ENCODE measurements at places on chromosomes 16 and 17.

GRCh38 chr16:27598220-27598619 lies 48.3 kb downstream of the KATNIP start:
- H3K4me3 ChIP-seq: no peak overlapping the region
- no peak for ATAC-seq
- no peaks in the 10 kb centered on the region for H3K36me3 ChIP-seq
- no peak overlapping the region for H3K27ac ChIP-seq
- no peaks in the 10 kb centered on the region for H3K27me3 ChIP-seq

- ATAC-seq: no peak
- H3K27me3 ChIP-seq: no peaks in the 10 kb centered on the region
- no peaks in the 10 kb centered on the region for H3K36me3 ChIP-seq
- no peak overlapping the region for H3K27ac ChIP-seq
- H3K4me1 ChIP-seq: no peaks in the 10 kb centered on the region
Observed at GRCh38 chr17:61124562-61124961, 275.1 kb upstream of the TBX2 start.

GRCh38 chr17:80943346-80944145 lies 48.1 kb upstream of the CHMP6 start:
- no peaks in the 10 kb centered on the region for H3K27me3 ChIP-seq
- ATAC-seq: no peak
- no peak overlapping the region for H3K27ac ChIP-seq
- no peak overlapping the region for H3K4me3 ChIP-seq

DNA sequence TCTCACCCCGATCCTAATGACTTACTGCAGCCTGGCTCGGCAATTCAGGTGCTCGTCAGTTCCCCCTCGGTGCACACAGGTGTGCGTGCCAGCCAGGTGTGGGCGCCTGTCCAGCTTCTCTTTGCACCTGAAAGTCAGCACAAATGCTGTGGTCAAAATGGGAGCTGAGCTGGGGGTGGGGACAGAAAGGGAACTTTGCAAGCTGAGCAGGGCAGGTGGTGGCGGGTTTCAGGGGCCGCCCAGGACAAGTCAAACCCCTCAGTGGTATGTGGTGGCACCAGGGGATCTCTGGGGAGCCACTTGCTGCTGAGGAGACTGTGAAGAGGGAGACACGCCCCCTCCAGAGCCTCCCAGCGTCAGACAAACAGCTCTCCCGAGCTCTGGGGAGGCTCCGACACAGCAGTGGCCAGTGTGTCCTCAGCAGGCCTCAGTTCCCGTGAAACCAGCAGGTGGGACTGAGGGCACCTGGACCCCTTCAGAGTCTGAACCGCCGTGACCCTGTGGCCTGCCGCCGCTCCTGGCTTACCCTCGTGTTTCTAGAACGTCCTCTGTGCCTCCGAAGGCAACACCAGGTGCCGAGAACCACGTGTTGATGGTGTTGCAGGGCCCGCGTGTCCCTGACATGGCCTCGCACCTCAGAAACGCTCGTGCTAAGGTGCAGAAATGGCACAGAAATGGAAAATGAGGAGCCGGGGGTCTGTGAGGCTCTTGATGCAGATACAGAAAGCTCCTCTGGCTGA lies 233.5 kb upstream of the TNRC6C start:
- peaks cover 4% of the 10 kb centered on the region for H3K4me1 ChIP-seq
- H3K27ac ChIP-seq: no peak overlapping the region
- no peaks in the 10 kb centered on the region for H3K27me3 ChIP-seq
- no peak overlapping the region for H3K4me3 ChIP-seq
- no peaks in the 10 kb centered on the region for H3K36me3 ChIP-seq

- peaks cover 6% of the 10 kb centered on the region for H3K4me1 ChIP-seq
- no peak overlapping the region for H3K27ac ChIP-seq
- H3K4me3 ChIP-seq: no peak overlapping the region
Observed at GRCh38 chr16:70649300-70649699, 2.9 kb downstream of the IL34 start.

- H3K27me3 ChIP-seq: peaks cover 14% of the 10 kb centered on the region
- H3K4me1 ChIP-seq: no peaks in the 10 kb centered on the region
- no peaks in the 10 kb centered on the region for H3K36me3 ChIP-seq
- no peak overlapping the region for H3K4me3 ChIP-seq
- ATAC-seq: no peak
- no peak overlapping the region for H3K27ac ChIP-seq
Observed at GRCh38 chr17:41071606-41072360, 6.1 kb upstream of the KRTAP2-4 start.

DNA sequence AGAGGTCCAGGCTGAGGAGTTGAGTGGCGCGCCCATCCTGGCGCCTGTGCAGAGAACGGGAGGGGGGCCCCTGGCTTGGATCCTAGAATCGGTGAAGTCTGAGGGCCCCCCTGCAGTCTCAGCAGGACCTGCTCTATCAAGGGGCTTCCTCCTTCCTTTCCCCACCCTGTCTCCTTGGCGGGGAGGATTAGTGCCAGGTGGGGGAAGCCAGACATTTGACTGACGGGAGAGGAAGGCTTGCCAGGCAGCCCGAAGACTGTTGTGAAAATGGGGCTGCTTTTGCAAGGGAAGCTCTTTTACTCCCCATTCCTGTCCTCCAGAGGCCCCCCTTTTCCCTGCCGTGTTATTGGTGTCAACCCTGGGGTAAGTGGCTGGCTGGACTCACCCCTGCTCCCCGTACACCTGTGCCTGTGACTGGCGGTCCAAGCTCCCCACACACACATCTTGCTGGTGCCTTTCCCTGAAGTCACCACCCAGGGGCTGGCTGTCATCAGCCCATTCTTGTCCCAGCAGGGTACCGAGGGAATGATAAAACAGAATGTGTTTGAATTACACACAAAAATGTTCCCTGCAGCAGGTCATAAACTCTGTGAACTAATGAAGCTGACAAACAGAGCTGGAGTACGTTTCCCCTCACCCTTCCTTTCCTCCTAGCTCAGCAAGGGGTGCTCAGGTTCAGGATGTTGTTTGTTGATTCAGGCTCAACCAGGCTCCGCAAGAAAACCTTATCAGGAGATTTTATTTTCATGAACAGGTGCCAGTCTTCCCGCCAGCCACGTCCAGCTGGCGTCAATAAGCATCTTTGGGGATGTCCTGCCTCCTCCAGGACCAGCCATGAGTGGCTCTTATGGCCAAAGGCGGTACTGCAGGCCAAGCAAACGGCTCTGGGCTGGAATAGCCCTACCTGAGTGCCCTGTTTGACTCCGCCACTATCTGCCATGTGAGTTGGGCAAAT lies 4.4 kb upstream of the ARMC7 start:
- no peak overlapping the region for H3K27ac ChIP-seq
- ATAC-seq: no peak
- no peaks in the 10 kb centered on the region for H3K36me3 ChIP-seq
- H3K27me3 ChIP-seq: no peaks in the 10 kb centered on the region
- no peak overlapping the region for H3K4me3 ChIP-seq
- peaks cover 3% of the 10 kb centered on the region for H3K4me1 ChIP-seq

DNA sequence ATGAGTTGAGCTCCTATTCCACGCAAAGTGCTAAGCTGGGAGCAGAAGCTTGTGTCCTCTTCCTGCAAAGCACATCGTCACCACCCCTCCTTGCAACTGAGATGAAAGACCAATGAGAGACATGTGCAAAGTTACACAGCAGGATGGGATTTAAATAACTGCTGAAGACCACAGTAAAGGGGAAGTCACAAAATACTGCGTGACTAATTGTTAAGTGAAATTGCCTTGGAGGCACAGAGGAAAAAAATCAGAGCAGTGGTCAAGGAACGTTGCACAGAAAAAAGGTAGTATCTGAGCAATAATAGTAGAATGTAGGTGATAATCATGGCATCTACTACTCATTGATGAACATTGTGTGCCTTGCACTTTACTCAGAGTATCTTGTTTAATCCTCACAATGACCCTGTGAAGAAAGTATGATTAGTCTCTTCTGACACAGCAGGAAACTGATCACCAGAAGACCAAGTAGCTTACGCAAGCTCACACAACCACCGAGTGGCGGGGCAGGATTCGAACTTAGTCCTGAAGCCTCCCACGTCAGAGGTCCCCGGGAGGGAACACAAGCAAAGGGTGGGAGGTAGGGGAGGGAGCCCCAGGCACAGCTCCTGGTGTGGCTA lies 15.4 kb upstream of the MYO18A start:
- H3K27me3 ChIP-seq: peaks cover 11% of the 10 kb centered on the region
- H3K4me1 ChIP-seq: no peaks in the 10 kb centered on the region
- H3K4me3 ChIP-seq: no peak overlapping the region
- H3K36me3 ChIP-seq: no peaks in the 10 kb centered on the region

DNA sequence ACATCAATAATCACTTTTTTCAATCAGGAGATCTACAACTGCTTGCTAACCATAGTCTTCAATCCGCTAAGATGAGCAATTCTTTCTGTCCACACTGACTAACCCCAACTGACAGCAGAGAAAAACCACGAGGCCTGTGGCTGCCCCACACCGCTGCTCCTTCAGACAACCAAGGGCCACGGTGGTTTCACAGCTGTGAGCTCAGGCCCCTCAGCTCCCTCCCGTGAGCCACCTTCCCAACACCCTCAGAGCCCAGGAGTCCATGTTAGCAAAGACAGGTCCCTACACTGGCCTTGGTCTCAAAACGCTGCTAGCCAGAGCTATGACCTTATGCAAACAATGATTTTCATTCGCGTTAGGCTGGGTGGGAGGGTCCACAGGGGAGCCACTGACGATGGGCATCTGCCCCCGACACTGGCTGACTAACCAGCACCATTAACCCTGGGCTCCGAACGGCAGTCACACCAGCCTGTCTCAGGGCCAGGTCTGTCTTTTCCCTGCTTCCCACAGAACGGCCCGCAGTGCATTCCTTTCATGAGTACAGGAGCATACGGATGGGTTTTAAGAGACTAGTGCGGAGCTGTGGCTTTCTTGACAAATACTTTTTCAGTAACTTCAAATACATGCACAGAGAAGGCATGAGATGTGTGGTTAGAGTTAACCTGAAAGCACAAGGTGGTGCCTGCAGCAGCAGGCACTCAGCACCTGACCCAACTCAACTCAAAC lies 67.3 kb downstream of the ANKRD11 start:
- peaks cover 78% of the 10 kb centered on the region for H3K36me3 ChIP-seq
- H3K27ac ChIP-seq: peak overlapping the region; percentile 87
- H3K27me3 ChIP-seq: no peaks in the 10 kb centered on the region
- peaks cover 63% of the 10 kb centered on the region for H3K4me1 ChIP-seq
- H3K4me3 ChIP-seq: peak overlapping the region; percentile 53

DNA sequence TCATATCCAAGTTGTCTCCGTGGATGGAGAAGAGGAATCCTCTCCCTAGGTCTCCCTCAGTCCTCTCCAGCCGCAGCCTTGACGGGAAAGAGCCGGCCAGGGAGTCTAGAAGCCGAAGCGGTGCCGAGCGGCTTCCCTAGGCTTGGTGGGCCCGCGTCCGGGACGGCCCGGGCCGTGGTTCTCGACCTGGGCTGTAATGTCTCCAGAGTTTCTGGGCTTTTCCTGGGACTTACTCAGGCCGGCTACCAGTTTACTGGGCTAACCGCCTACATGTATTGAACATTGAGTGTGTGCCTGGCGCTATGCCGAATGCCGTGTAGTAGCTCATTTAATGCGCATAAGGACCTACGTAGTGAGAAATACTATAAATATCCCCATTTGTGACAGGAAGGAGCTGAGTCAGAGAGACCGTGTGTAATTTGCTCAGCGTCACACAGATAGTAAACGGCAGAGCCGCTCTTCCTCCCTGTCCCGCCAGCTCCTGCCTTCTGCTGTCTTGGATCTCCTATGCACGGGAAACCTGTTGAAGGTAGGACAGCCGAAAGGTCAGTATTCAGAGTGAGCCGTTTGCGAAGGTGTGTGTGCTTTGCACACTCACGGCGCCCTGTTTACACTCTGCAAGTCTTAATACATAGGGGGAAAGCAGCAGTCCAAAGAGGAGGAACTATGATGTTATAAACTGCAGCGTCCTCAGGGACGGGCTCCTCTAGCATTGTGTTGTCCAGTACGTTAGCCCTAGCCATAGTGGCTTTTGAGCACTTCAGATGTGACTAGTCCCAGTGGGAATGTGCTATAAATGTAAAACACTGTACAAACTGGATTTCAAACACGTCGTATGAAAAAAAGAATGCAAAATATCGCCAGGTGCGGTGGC lies 723 bp upstream of the SPAG5 start:
- H3K36me3 ChIP-seq: peaks cover 39% of the 10 kb centered on the region
- peak; percentile 83 for ATAC-seq
- no peaks in the 10 kb centered on the region for H3K27me3 ChIP-seq
- H3K27ac ChIP-seq: peak overlapping the region; percentile 98
- peaks cover 18% of the 10 kb centered on the region for H3K4me1 ChIP-seq
- peak overlapping the region; percentile 100 for H3K4me3 ChIP-seq

DNA sequence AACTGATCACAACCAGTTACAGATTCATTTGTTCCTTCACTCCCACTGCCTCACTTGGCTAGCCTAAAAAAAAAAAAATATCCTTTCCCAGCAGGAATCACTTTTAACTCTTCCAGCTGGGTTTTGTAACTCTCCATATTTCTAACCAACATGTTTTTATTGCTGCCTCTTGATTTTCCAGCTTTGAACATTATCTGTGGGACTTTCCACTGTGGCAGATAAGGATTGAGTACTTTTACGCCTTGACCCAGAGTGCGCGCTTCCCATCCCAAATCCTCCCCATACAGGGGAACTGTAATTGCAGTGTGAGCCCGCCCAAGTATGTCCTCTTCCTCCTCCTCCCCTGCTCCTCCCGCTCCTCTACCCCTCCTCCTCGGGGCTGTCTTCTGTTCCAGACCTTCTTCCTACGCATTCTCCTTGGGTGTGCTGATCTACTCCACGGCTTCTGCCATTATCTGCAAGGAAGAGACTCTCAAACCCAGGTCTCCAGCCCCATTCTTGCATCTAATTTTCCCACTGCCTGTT lies 43.4 kb downstream of the CYB5D2 start:
- peaks cover 4% of the 10 kb centered on the region for H3K4me1 ChIP-seq
- ATAC-seq: no peak
- no peak overlapping the region for H3K4me3 ChIP-seq
- H3K27me3 ChIP-seq: no peaks in the 10 kb centered on the region
- H3K27ac ChIP-seq: no peak overlapping the region
- H3K36me3 ChIP-seq: peaks cover 89% of the 10 kb centered on the region

DNA sequence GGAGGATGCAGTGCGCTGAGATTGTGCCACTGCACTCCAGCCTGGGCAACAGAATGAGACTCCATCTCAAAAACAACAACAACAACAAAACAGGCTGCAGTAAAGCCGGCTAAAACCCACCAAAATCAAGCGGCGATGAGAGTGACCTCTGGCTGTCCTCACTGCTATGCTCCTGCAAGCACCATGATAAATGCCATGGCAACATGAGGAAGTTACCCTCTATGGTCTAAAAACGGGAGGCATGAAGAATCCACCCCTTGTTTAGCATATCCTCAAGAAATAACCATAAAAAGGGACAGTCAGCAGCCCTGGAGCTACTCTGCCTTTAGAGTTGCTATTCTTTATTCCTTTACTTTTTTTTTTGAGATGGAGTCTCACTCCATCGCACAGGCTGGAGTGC lies 8.4 kb upstream of the LGALS3BP start:
- peaks cover 8% of the 10 kb centered on the region for H3K4me1 ChIP-seq
- H3K27ac ChIP-seq: no peak overlapping the region
- H3K36me3 ChIP-seq: peaks cover 41% of the 10 kb centered on the region
- no peaks in the 10 kb centered on the region for H3K27me3 ChIP-seq
- no peak for ATAC-seq

- ATAC-seq: peak; percentile 54
- no peak overlapping the region for H3K27ac ChIP-seq
- H3K4me1 ChIP-seq: peaks cover 19% of the 10 kb centered on the region
- H3K4me3 ChIP-seq: peak overlapping the region; percentile 40
- no peaks in the 10 kb centered on the region for H3K36me3 ChIP-seq
Observed at GRCh38 chr17:17300624-17301568, 2.3 kb upstream of the NT5M start.
